Daoy (cell line): ENCODE measurements at places on chromosomes 4 and X. TPM values are rescaled to one million over a fixed set of nuclear protein-coding genes. Genes with fewer than 3 reads are reported as not detected.
A peak's percentile ranks its signal among the peaks of the same experiment; 100 is the strongest.

The MAGEB18 gene
- total RNA-seq: not detected in 2 replicates

The POF1B gene
- total RNA-seq: not detected in 2 replicates

The SCD5 gene
- total RNA-seq: 6.3 and 6.6 TPM in 2 replicates

The OPHN1 gene
- total RNA-seq: 2.6 and 3.1 TPM in 2 replicates

The WWC2 gene
- 4.1 and 8.0 TPM in 2 replicates for total RNA-seq

The SYTL4 gene
- 3.1 and 3.6 TPM in 2 replicates for total RNA-seq

The ZNF827 gene
- 3.9 and 6.2 TPM in 2 replicates for total RNA-seq

The NDNF gene
- 0.23 and 0.68 TPM in 2 replicates for total RNA-seq

The HAUS7 gene
- 35.7 and 58.0 TPM in 2 replicates for total RNA-seq

The ATG4A gene
- 12.9 and 17.1 TPM in 2 replicates for total RNA-seq

The TCEAL6 gene
- not detected in 2 replicates for total RNA-seq

DNA sequence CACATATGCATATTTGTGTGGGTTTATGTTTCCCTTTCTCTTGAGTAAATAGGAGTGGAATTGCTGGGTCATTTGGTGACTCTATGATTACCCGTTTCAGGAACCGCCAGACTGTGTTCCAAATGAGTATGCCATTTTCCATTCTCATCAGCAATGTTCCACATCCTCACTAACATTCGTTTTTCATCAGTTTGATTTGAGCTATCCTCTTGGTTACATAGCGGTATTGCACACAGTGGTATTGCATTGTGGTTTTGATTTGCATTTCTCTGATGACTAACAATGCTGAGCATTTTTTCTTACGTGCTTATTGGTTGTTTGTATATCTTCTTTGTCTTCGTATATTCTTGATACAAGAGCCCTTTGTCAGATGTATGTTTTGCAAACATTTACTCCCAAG is 218.0 kb upstream of the AMOT start:
- no peak for DNase-seq

DNA sequence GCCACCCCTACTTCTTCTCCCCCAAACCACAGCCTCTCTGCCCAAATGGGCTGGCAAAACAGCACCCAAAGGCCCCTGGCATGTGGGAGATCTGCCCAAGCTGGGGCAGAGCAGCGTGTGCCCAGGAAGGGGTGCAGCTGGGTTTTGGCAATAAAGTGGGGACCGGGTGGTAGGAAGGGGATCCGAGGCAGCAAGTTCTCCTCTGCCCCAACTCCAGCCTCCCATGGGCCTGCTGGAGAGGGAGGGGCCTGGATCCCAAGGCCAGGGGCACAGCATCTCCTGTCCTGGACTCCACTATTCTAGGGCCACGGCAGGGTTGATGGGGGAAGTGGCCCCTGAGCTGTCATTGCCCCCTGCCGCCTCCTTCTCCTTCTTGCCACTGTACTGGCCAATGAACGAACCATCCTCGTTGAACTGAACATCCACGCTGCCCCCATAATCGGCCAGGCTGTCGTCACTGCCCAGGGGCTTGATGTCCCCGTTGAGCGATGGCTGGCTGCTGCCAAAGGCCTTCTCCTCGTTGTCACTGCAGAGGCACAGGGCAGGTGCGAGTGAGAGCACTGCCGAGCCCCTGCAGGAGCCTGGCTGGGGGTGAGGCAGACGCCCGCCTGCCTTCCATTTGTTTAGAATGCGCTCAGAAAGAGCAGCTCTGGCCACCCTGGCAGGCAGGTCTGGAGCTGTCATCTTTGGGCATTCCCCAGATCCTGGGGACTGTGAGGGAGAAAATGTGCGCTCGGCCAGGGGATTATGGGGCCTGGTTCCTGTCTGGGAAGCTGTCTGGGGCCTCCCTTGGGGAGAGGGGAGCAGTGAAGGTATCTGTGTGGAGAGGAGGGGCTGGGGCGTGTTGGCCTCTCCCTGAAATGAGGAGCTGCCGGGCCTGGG is 23.4 kb downstream of the L1CAM start:
- no peak for DNase-seq

DNA sequence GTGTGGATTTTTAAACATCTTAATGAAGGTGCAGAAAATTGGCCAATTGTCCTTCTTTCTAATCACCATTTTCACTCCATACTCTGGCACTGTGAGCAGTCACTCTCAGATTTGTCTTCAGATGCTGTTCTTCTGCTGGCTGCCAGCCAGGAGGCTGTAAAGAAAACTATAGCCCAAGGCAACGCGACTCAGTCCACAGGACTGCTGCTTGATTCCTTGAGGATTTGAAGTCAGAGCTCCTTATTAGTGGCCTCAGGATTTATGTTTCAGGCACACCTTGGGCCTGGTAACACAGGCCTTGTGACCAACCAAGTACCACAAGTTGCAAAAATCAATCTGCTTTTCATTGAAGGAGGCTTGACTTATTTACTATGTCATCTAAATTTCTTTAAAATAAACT is 342.6 kb downstream of the GPM6A start:
- peak; percentile 11 for DNase-seq

- DNase-seq: peak; percentile 68
These were observed 137.9 kb downstream of the PJA1 start for GRCh38 chrX:69027181-69028005.

DNA sequence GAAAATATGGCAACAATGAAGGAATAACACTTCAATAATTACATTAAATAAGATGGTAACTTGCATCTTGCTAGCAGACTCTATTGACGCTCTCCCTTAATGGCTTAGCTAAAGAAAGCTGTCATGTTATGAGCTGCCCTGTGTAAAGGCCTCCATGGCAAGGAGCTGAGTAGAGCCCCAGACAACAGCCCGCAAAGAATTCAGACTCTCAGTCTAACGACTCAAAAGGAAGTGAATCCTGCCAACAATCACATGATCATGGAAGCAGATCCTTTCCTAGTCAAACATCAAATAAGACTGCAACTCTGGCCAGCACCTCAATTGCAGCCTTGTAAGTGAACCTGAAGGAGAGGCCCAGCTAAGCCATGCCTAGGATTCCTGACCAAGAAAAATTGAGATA is 157.6 kb downstream of the MAB21L2 start:
- no peak for DNase-seq

DNA sequence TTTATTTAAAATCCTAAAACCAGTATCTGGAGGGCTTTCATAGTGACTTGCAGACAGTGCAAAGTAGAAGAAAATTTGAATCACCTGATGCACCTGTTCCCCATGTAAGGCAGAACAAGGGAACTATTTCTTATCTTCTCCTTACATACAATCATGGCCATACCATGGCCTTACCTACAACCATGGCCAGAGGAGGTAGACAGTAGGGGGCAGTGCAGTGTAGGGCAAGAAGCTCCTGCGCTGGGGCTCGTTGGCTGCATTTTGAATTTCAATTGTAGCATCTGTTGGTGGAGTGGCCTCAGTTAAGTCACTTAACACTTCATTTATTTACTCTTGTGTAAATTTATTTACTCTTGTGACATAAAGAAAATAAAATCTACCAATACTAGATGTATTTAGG is 33.0 kb downstream of the GALNTL6 start:
- DNase-seq: no peak

- no peak for DNase-seq
These were observed 139.7 kb downstream of the MAML3 start for GRCh38 chr4:140014284-140014683.

DNA sequence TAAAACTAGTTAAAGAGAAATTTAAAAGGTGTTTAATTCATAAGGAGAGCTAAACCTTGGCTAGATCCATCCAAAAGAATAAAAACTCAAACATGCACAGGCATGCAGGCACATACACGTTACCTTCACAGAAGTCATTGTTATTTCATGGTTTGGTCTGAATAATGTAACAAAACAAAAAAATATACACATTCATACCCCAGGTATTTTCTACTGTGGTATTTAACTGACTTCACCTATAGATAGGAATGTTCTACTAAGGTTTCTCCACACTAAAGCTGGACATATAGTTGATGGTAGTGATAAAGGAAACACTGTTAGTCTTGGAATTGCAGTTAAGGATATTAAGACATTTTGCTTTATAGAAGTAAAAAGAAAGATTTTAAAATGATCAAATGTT is 283.6 kb upstream of the PCDH10 start:
- no peak for DNase-seq

GRCh38 chr4:142960126-142960525 is 114.0 kb upstream of the INPP4B start:
- DNase-seq: no peak

GRCh38 chr4:7632341-7632740 is 197.6 kb upstream of the PSAPL1 start:
- DNase-seq: no peak

DNA sequence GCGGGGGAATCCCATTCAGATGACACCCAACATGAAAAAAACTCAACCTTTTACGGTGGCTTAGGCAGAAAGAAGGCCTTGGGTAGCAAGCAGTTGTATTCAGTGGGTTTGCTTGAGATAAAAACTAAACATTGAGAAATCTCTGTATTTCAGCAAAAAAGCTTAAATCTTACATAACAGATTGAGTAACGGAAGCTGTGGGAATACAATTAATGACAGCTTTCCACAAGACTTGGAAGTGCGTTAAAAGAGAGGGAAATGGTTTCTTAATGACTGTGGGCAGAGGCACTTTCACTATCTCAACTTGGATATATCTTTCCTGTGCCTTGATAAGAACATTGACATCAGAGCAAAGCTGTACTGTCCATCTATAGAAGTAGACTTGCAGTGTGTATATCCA is 418.5 kb upstream of the HS3ST1 start:
- DNase-seq: no peak

DNA sequence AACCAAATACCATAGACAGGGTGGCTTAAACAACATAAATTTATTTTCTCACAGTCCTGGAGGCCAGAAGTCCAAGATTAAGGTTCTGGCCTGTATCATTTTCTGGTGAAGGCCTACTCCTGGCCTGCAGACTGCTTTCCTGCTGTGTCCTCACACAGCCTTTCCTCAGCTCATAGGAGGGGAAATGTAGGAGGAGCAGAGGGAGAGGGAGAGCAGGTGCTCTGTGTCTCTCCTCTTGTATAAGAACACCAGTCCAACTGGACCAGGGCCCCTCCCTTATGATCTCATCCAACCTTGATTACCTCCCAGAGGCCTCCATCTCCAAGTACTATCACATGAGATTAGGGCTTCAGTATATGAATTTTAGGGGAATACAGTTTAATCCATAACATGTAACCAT is 34.3 kb downstream of the RAPGEF2 start:
- DNase-seq: no peak

DNA sequence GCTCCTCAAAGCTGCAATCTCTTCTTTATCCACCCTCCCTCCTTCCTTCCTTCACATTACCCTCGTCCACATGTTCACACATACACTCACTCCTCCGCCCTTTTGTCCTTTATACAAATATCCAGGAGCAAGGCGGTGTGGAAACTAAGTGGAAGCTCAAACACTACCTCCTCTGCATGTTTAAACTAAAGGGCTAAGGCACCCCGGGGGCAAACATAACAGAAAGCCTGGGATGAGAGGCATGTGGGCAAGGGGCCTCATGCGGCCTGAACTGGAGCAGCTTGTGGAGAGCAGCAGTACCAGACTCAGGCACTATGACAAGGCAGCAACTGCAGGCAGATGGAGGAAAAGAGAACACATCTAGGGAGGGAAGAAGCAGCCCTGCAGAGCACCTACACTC is 9.5 kb downstream of the MAB21L2 start:
- no peak for DNase-seq

GRCh38 chrX:136262812-136263315 is 11.7 kb upstream of the MAP7D3 start:
- no peak for DNase-seq

GRCh38 chr4:56424697-56425514 is 10.5 kb downstream of the PPAT start:
- DNase-seq: no peak

- DNase-seq: no peak
These were observed 130.1 kb downstream of the KLHL34 start for GRCh38 chrX:21528076-21528475.

DNA sequence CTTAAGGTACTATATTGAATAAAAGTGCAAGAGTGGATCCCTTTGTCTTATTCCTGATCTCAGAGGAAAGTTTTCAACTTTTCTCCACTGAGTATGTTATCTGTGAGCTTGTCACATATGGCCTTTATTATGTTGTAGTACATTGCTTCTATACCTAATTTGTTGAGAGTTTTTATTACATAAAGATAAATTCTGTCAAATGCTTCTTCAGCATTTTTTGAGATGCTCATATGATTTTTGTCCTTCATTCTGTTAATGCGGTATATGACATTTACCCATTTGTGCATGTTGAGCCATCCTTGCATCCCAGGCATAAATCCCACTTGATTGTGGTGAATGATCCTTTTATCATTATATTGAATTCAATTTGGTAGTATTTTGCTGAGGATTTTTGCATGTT is 11.0 kb downstream of the SLC25A31 start:
- DNase-seq: no peak

DNA sequence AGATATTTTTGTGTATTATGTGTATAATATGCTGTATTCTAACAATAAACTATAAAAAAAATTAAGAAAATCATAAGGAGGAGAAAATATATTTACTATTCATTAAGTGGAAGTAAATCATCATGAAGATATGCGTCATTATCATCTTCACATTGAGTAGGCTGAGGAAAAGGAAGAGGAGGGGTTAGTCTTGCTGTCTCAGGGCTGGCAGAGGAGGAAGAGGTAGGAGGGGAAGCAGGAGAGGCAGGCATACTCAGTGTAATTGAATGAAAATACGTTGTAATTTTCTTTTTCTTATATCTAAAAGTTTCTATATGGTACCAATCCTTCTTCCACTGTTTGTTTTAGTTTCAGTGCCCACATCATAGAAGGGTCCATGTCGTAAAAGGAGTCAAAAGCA is 9.8 kb upstream of the TMEM185A start:
- DNase-seq: no peak

DNA sequence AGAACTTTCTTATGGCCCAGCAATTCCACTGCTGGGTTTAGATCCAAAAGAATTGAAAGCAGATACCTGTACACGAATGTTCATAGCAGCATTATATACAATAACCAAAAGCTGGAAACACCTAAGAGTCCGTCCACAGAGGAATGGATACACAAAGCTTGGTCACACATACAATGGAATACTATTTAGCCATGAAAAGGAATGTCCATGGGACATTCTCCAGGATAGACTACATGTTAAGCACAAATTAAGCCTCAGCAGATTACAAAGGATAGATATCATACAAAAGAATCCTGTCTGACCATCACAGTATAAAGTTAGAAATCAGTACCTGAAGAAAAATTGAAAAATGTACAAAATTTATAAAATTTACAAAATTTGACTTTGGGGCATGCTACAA is 12.7 kb upstream of the MAEA start:
- no peak for DNase-seq

DNA sequence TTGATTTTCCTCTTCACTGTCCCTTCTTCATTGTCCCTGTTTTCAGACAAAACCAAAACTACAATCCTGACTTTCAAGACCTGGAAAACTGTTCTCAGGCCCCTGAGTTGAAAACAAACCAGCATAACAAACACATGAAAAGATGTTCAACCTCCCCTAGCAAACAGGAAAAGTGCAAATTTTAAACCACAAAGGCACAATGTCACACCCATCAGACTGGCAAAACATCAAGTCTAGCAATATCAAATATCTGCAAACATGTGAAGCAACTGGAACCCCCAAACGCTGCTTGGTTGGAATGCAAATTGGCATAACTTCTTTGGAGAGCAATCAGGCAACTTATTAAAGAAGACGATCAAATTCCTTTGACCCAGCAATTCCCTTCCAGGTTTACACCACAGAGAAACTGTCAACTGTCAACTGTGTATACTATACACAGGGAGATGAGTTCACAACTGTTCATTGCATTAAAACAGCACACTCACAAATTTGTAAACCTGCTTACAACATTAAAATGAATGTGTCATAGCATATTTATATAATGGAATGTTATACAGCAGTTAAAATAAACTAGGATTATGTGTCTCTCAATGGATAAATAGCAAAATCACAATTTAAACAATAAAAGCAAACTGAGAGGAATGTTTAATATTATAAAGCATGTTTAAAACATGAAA is 7.0 kb downstream of the USP46 start:
- no peak for DNase-seq
